ENCODE measurements at places on chromosomes 3 and 15.

DNA sequence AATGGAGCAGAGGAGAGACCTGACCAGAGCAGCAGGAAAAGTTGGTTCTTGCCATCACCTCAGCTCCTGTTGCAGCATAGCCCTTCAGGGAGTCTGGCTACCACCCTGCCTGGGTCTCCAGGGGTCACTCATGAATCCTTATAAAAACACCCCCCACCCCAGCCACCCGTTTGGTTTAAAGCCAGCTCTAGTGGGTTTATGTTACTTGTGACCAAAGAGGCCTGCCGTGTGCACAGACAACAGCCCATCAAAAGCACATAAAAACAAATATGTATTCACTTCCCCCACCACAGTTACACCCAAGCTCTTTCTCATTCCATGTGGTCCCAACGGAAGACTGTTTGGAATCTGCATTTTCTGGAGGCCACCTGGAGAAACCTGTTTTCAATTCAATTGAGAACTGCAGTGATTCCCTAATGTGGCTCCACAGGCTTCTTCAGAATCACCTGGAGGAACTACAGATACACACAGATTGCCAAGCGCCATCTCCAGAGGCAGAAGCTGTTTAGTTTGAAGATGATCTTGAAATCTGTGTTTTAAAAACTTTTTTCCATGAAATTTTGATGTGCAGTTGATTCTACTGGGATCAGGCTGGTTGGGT lies 13.8 kb downstream of the FOXL2 start:
- DNase-seq = no peak

DNA sequence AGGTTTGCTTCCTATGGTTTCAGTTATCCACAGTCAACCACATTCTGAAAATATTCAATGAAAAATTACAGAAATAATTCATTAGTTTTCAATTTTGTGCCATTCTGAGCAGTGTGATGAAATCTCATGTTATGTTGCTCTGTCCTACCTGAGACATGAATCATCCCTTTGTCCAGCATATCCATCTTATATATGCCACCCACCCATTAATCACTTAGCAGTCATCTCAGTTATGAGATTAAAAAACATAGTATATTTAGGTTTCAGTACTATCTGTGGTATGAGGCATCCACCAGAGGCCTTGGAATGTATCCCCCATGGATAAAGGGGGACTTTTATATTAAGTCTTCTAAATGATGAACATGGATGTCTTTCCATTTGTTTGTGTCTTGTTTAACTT lies 64.7 kb upstream of the PROK2 start:
- DNase-seq = no peak

GRCh38 chr3:63441262-63441661 lies 163.2 kb downstream of the SYNPR start:
- DNase-seq = no peak

GRCh38 chr3:30474371-30474770 lies 132.0 kb upstream of the TGFBR2 start:
- no peak for DNase-seq

DNA sequence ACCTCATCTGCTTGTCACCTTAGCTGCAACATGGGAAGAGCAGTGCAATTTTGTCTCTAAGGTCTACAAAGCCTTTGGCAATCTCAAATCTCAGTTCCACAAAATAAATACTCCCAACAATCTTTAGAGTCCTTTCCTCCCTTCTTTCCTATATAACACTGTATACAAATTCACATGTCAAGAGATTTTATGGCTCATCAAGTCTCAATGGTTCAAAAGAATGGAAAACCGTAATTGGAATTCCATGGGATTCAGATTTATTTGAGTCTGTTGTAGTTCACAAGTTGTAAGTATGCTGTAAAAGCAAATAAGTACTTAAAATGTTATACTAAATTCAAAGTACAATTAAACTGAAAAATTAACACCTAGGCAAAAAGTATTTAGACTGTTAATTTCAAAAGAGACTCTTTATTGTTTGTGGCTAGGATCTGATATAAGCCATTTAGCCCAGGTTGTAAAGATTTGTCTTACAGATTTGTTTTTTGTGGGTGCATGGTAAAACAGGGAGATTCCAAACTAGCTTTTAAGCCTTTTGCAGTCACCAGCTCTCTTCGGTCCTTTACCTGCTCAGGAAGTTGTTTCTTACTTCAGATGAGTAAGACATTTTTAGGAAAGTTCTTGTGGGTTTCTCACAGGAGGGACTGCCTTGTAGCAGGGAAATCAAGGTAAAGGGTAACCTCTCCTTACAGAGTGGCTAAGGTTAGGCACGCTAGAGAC lies 50.1 kb downstream of the CMSS1 start:
- DNase-seq = no peak

- no peak for DNase-seq
Measured at GRCh38 chr15:60819360-60819759, 340.4 kb upstream of the ICE2 start.

GRCh38 chr3:156463123-156463522 lies 91.8 kb downstream of the SSR3 start:
- DNase-seq = no peak

DNA sequence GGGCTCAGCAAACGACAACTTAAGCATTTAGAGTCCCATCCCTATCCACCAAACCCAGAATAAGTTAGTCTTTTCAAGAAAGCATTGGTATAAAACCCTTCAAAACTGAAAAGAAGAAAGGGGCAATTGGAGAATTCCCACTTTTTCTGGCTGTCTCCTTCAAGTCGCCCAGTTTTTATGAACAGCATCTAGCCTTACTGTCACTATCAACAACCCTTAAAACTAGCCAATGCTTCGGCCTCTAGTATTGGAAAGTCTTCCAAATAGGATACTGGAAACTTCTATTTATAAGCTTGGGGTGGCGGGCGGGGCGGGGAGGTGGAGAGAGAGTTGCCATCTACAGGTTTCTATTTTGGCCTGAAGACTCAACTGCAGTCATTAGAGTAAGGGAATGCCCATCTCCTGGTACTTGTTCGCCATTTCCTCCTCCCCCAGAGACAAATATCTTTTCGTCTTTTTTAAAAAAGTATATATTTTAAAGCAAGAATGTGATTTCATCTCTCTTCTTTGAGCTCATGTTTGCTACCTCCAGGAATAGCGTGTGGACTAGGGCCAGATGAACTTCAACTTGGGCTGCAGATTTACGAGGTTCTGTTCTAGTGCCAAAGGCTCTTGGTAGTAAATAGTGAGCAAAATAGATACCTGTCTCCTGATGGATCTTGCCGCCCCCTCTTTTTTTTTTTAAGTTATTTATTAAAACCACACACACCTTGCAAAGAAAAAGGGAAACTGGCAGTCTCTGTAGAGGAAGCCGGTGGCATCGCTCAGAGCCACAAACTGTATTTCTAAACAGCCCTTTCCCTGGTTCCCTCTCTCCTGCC lies 2.7 kb downstream of the BCL6 start:
- DNase-seq = no peak

DNA sequence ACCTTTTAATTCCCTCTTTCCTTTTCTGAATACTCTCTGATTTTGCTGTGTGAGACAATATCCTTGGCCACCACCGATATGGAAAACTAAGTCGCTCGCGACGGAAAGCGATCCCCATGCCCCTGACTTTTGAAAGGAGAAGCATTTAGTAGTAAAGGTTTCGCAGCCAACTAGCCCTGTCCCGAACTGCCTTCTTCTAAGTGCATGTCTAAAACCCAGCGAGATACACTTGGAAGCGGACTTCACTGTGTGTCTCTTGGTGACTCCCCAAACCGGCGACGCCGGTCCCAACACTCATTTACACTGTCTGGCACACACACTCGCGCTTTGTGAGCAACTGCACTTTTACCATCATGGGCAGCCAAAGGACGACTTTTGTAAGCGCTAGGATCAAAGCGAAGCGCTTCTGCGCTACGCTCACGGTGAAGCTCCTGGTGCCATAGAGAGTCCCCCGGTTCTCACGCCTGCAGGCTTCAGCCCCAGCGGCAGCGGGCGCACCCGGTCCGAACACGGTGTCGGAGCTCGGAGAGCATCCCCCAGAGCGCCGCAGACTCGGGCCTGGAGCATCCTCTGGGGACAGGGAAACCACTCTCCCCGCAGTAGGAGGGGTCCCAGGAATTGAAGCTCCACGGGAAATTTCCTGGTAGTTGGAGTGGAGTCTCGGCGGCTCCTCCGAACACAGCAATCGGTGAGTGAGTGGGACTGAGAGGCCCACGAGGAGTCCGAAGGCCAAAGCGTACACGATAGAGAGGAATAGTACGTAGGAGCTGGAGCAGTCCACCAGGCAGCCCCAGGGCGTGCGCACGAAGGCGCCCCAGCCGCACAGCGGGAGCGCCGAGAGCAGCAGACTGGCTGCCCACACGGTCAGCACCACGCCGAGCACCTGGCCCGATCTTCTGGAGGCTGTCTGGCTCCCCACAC lies 1.4 kb downstream of the GPR149 start:
- DNase-seq = no peak

- DNase-seq = no peak
Measured at GRCh38 chr15:66154581-66154980, 99.0 kb downstream of the MEGF11 start.

All from activated T-helper 9 cell treated with anti-CD3 and anti-CD28 coated beads, Interleukin-2, amount 50 U/mL, for 16 hours (primary cell).